ENCODE measurements at places on chromosomes 6 and 20.

DNA sequence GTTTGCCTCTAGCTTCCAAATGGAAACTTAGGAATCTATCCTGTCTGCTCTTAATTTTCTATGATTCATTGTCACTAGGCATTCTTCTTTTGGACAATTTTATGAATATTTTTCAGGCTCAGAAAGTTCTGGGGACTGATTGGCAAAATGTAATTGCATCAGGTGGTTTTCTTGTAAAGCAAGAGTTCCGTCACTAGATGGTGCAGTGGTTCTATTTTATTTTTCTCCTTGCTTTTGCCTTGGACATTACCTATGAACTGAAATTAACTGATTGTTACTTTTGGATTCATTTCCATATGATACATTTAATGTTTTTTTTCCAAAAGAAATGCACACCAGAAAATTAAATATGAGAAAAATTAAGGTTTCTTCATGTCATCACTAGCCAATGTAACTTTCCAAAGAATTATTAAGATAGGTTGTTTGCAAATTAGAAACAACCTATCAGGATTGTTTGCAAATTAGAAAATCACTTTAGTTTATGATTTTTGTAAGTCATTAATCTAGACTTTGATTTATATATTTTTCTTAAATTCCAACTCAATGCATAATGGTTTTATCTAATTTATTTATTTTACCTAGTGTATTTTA lies 48.0 kb downstream of the TMEM170B start:
- no peak for DNase-seq

DNA sequence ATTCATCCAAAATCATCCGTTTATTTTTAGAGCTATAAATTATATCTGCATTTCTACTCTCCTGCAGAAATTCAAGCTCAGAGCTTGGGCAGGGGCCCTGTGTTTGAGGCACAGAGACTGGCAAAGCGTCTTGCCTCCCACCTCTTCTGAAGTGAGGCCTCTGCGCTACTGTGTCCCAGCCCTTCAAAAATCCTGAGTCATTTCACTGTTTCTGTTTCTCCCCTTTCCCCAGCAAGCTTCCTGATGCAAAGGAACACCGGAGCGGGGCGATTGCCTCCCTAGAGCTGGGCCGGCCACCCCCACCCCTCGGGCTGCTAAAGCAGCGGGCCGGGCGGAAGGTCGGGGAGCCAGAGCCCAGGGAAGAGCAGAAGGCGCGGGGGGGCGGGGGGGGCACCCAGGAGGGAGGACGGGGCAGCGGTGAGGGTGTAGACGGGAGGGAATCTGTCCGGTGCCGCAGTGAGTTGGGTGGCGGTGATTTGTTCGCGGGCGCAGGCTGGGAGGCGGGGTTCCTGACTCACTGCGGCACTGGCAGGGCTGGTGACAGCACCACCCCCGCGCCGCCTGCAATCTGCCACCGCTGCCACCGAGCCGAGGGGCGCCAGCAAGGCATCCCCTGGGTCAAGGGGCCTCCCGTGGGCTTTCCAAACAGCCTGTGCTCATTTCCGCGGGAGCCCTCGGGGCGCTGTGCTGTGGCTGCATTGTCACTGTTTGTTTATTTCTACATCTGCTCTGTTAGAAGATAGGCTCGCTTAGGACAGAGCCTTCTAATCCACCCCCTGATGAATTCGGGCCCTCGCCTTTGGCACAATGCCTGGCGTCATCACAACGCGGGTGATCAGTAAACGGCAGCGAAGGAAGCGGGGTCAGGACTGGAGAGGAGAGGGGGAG lies 46.5 kb upstream of the SNAP25 start:
- DNase-seq = peak; percentile 69

- no peak for DNase-seq
Observed at GRCh38 chr20:18839507-18840247, 26.1 kb downstream of the SCP2D1 start.

DNA sequence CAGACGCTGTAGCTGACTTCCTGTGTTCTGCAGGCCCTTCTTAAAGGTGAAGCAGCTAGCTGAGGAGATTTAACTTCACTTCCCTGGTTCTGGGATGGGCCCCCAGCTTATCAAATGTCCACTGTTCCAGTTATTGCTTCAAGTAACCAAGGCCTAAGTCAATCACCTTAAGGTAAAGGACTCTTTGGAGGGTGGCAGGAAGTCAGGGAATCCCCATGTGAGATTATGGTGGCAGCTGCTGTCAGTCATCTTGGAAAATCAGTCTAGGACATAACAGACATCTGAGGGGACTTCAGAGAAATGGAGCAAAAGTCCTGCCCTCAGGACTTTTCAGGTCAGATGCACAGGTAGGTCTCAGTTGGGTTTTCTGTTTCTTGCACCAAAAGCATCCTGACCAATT lies 3.8 kb downstream of the ELOVL5 start:
- DNase-seq = no peak

DNA sequence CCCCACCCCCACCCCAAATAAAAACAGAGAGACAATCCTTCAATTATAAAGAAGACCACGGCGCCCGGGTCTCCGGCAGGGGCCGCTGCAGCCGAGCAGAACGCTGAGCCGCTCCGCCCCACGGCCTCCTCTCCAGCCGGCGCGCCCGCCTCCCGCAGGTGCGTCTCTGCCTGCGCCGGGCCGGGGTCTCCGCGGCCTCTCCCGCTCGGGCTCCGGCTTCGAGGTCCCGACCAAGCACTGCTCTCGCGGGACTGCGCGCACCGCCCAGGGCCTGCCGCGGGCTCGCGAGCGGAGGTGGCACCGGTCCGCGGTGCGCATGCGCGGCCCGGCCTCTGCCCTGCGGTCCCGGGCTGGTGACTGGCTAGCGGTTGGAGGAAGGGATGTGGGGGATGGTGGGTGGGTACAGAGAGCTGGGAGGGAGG lies 241 bp upstream of the SIRT5 start:
- DNase-seq = peak; percentile 92

DNA sequence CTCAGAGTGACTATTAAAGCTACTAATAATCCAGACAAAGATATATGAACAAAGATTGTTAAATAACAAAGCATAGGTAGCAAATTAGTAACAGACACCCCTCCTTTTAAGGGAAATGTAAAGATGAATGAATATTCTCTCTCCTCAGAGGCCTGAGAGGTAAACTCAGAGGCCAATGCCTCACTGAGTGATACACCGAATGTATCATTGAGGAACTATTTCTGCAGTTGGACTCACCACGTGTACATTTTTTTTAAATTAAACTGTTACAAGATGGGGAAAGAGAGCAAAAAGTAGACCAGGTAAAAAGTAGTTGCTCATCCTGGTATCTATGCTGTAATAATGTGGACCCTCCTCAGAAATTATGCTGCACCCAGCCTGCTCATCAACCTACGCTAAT lies 72.3 kb upstream of the IPCEF1 start:
- no peak for DNase-seq

- DNase-seq = no peak
Observed at GRCh38 chr6:3770023-3770720, 18.7 kb upstream of the PXDC1 start.

- no peak for DNase-seq
Observed at GRCh38 chr6:108166664-108167448, 1.0 kb downstream of the NR2E1 start.

DNA sequence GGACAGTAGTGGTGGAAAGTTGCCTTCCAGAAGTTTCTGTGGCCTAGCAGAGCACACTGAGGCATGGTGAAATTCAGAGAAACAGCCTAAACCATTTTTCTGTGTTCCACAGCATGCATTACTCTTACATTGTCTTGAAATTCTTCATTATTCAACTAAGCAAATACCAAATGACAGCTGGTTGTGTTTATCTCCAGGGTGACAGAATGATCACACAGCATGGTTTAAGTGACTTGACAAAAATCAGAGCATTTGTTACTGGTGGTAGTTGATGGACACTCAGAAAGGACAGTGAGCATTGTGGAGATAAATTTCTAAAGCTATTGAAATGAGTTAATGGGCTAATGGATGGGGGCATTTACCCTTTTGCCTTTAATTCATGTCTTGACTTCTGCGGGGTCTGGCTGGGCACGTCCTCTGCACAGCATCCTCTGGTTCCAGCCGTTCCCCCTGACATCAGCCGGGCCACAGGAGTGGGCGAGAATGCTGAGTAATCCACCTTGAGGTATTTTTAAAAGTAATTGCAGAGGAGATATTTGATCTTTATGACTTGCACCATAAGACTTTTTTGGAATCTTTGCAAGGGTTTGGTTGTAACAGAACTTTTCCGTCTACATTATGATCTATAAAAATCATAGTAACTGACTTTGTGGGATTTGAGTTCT lies 78.9 kb upstream of the SCP2D1 start:
- DNase-seq = no peak

- DNase-seq = no peak
Observed at GRCh38 chr6:134161041-134161440, 108.6 kb upstream of the SLC2A12 start.

DNA sequence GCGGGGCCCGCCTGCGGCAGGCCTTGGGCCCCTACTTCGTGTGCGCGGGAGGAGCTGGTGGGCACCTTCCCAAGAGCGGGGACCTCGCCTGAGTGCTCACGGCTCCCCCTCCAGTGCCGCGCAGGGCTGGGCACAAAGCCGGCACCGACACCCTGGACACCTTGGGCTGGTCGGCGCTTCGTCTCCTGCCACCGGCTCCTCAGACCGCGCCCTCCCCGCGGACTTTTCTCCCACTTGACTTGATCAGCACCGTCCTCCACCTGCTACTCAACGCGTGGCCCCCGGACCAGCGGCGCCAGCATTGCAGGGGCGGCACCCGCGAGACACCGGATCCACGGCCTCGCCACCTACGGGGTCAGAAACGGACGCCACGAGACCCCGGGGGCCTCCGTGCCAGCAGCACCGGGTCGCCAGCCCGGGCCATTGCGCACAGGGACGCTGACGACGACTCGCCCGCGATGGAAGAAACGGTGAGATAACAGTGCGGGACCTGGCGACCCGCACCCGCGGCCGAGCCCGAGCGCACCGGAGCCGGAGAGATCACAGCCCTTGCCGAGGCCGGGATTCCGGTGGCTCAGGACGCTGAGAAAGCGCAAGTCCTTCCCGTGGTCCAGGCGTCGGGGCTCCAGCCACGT lies 154.2 kb downstream of the DLL1 start:
- DNase-seq = no peak

- DNase-seq = no peak
Observed at GRCh38 chr6:18216411-18216810, 47.9 kb downstream of the DEK start.
